ENCODE measurements at places on chromosomes 2 and 18.

DNA sequence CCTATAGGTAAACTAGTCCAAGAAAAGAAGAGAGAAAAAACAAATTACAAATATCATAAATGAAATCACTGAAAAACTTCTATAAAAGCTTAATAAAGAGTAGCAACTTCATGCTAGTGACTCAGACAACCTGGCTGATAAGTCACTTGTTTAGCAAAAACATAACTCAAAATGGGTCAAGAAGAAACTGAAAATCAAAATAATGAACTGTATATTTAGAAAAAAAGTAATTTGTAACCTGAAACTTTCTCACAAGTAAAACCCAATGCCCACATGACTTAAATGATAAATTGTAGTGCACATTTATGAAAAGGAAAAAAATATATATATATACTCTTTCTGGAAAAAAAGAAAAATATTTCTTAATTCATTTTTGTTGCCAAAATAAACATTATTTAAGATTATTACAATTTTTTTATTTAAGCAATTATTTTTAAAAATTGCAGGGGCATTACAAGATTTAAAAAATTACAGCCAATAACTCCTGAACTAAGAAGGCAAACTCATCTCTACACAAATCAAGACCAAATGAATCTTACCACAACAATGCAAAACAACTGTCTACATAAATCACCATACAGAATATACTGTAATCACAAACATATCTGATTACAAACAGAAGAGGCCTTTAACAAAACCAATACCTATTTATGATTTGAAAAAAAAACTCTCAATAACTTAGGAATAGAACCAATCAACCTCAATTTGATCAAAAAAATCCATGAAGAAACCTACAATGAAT, 406.3 kb downstream of the CDH7 start:
- DNase-seq = no peak

DNA sequence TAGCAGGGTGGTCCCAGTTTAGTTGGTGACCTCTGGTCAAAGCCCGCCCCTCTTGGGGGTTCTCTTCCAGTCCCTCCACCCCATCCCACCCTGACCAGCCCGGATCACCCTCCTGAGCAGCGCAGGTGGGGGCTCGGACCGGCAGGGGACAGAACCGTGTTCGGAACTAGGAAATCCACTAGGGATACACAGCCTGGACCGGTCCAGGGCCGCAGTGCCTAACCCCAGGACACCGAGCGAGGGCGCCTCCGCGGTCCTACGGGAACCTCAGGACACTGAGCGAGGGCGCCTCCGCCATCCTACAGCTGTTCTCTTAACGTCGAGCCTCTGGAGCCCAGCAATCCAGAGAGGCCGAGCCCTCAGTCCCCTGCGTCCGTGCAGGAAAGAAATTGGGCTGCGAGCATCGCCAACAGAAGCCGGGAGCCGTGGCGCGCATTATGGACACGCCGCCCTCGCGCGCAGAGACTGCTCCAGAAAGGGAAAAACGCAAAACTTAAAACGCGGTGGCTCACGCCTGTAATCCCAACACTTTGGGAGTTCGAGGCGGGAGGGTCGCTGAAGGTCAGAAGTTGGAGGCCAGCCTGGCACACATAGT, 8.5 kb downstream of the RAX start:
- no peak for DNase-seq

GRCh38 chr18:44736664-44737380, 56.1 kb downstream of the SETBP1 start:
- DNase-seq = no peak

DNA sequence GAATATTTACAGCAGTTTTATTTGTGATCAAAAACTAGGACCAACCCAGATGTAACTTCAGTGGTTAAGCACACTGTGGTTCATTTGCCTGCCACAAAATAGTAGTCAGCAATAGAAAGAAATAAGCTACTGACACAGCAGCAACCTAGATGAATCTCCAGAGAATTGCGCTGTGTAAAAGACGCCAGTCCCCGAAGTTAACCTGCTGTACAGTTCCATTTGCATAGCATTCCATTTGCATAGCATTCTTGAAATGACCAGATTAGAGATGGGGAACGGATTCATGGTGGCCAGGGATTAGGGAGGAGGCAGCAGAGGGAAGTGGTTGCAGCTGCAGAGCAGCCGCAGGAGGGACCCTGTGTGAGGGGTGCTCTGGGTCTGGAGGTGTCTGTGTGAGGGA, 39.3 kb upstream of the NFATC1 start:
- DNase-seq = no peak

All from activated effector memory CD4-positive, alpha-beta T cell treated with anti-CD3 and anti-CD28 coated beads, Interleukin-2, amount 50 U/mL, for 16 hours (primary cell).